Activated T-helper 1 cell treated with anti-CD3 and anti-CD28 coated beads, Interleukin-12 subunit alpha, Interleukin-12 subunit beta, Interleukin-2, Interleukin-4 antibody, amounts not matched to agents 30 ng/mL and 10 ng/mL and 1 ng/mL, durations not matched to agents 14 hours and 24 hours and 36 hours (primary cell): ENCODE measurements at places on chromosomes 7 and 10. TPM values are rescaled to one million over a fixed set of nuclear protein-coding genes. Genes with fewer than 3 reads are reported as not detected.

The FAM25C gene
- total RNA-seq: not detected in 2 replicates

The VWDE gene
- total RNA-seq: 1.6 and 1.7 TPM in 2 replicates

The TMEM196 gene
- total RNA-seq: not detected in 2 replicates

The ICA1 gene
- total RNA-seq: 1.9 and 2.3 TPM in 2 replicates
